ENCODE measurements at places on chromosomes 3 and 15.
A peak's percentile ranks its signal among the peaks of the same experiment; 100 is the strongest.

DNA sequence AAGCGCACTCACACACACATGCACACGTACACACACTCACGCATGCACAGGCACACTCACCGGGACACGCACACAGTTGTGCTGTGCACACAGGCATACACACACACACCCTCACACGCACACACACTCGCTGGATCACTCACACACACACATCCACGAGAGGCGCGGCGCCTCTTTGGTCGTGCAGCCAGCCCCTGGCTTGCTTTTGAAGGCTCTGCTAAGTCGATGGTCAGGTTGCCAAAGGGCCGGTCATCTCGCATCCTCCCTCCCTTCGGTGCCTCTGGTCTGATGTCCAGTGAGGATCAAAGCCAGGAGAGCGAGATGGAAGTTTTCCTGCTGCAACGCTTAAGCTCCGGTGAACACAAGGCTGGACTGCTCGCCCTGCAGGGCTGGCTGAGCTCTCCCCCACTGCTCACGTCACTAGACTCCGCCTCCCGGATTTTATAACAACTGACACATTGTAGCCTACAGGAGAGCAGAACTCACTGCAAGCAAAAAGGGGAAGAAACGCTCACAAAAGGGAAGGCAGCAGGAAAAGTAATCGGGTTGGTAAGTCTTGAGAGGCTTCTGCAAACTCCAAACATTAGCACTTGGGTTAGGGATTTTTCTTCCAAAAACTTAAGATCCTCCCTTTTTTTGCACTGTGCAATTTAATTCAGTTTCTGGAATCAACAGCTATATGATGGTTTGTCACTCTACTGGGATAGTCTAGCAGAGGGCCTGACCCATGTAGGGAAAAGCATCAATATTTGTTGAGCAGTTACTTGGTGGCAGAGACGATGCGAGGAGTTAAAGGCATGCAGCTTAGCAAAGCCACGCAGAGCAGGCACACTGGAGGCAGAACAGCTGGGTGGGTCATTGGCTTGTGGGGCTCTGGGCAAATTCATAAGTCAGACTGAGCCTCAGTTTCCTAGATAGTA, at the start of gene SRGAP3:
Gene SRGAP3, minus strand, starts transcription at position 374 of the 920 bp plus-strand sequence. CDS start 695 bp downstream, outside the sequence.
- DNase-seq: peak; percentile 84

DNA sequence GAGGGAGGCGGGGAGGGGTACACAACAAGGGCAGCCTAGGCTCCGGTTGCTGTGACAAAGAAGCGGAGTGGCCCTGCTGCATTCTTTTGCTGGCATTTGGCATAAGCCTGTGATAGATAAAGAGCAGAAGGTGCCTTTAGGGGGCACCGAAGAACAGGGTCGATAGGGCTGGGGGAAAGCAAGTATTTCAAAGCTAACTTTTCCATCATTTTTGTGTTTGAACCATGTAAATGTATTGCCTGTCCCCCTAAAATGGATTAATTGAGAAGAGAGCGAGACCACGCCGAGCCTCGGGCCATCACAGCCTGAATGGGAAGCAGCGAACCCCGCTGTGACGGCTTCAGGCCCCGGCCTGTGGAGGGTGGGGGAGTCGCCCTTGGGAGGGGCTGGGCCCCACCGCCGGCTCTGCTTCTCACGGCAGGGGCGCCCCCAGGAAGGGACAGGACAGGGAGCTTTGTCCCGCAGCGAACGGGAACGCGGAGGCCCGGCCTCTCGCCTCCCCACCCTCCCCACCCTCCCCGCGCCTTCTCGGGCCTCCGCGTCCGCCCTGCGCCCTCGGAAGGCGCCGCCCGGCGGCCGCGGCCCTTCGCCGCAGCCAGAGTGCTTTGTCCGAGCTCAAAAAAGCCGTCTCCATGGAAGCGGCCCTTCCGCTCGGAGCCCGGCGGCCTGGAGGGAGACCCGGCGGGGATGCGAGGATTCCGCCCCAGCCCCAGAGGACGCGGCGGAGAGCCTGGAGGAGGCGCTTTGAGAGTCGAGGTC, 32.4 kb upstream of the ALDH1L1 start:
- DNase-seq: no peak

GRCh38 chr3:878746-879145, 214.1 kb upstream of the CNTN6 start:
- DNase-seq: no peak

GRCh38 chr3:72745146-72745999, 102.9 kb downstream of the SHQ1 start:
- DNase-seq: peak; percentile 98

- DNase-seq: no peak
Measured at GRCh38 chr15:94131875-94132274, 99.5 kb upstream of the MCTP2 start.

DNA sequence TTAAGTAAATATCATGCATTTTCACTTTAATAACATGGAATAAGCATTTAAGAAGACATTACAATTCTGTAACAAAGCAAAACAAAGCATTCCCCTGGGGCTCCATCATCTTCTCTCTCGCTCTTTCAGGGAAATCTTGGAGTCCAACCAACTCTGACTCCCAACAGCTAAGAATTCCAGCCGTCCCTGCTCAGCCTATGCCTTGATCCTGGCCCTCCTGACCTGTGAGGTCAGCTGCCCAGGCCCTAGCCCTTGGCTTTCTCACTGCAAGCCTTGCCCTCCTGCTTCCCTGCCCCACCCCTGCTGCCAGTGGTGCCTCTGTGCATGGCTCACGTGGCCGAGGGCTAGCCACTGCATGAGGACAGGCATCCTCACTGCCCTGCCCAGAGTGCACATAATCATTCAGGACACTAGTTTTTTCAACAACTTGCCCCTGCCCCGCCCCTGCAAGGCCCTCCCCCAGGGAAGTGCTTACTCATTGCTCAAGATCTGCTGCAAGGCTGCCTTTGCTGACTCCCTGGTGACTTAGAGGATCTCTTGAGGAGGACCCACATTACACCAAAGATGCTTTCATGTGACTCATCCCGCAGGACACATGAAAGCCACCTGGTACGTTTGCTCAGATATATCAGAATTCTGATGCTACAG, 37.6 kb downstream of the MTMR10 start:
- DNase-seq: no peak

- peak; percentile 9 for DNase-seq
Measured at GRCh38 chr3:76383781-76384180, 598.4 kb upstream of the ZNF717 start.

DNA sequence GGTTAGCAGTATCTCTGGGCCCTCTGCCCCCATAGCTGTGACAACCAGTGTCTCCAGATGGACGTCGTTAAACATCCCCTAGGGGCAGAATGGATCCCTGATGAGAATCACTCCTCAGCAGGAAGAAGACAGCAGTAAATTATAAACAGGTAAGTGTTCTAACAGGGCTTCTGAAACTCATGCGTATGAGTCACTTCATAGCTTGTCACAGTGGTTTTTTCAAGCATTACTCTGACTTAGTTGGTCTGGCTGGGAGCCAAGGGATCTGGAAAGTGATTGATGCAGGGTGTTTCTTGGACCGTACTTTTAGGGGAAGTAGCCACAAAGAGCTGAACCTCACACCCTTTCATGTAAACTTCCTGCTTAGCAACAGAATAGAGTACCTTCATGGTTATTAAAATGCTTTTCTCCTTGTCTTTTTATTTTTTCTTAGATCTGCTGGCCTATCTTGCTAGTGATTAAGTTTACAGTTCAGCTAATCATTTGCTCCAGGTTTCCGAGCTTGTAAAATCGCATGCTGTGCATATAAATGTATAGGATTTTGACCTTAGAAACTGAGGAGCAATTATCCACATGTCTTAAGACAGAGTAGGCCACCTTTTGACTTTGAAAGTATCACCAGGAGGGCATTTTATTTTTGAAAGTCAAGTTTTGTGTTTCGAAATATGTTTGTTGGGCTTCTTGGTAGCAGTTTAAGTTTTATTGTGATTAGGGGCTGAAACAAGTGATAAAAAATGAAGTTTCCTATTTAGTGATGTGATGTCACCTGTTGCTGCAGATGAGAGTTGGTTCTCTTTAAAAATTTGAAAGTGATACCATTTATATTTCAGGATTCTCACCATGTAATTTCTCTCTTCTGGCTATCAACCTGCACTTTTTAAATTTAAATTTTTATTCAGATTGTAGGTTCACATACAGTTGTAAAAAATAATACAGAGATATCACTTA, 333.9 kb downstream of the PTPRG start:
- DNase-seq: no peak

GRCh38 chr3:69806735-69807438, 67.6 kb downstream of the MITF start:
- DNase-seq: no peak

- DNase-seq: no peak
Measured at GRCh38 chr3:158313338-158313927, 203.5 kb downstream of the RSRC1 start.

GRCh38 chr15:26521691-26522198, 251.1 kb downstream of the GABRB3 start:
- no peak for DNase-seq

DNA sequence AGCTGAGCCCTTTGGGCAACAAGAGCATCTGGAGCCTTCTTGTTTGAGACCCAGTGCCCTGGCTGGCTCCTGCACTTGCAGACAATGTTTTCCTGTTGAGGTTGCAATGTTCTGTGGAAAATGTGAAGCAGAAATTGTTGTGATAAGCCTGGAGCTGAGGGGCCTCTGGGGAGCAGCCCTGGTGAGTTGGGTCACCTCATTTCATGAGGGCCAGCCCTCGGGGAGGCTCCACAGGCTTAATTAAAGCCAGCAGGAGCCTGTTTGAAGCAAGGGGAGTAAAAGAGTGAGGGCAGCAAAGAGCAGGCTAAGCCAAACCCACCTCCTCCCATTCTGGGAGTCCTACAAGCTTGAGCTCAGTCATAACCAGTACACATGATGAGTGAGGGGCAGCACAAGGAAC, 154.3 kb downstream of the ALDH1A2 start:
- no peak for DNase-seq

DNA sequence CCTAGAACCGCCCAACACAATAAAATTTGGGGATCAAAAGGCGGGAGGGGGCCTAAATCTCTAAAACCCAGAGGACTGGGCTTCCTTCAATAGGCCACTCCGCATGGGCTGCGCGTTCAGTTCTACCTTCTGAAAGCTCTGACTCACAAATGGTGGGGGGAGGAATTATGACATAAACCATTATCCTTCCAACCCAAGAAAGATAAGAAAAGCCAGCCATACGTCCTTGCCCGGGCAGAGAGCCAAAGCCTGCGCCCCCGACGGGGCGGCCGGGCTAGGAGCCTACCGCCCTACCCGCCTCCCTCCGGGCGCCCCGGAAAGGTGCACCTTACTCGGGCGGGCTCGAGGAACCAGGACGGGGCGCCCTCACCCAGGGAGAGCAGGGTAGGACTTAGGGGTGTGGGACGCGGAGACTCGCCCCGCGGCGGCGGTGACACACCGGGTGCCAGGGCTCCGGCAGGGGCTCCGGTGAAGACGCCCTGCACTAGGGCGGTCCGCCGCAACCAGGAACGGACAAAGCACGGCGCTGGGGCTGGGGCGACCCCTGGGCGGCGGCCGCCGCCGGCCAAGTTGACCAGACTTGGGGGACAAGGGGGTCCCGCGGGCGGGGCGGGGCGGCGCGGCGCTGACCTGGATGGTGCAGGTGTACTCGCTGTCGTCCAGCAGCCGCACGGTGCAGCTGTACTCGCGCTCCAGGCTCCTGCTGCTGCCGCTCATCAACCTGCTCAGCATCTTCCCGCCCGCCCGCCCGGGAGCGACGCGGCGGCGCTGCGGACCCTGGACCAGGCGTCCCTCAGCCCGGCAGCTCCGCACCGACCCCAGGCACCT, 534 bp downstream of the FRMD5 start:
- no peak for DNase-seq

DNA sequence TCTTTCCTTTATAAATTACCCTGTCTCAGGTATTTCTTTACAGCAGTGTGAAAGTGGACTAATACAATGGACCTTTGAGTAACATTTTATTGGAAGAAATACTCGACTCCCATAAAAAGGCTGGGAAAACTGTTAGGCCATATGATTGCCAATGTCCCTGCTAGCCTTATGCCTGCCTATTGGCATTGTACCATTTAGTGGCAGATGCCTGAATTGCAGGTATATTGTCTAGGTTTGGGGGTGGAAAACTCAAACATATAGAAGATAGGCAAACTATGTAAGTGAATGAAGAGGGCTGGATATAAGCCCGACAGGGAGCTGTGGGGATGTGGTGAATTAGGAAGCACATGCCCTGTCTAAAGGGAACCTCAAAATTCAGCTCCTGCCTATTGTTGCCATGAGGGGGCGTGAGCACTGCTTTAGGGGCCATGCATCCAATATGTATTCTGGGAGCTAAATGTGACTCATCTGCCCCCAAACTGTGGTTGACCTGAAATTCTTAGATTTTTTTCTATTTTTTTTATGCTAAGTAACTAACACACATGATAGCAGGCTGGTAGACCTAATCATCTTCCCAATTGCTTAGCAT, 65.2 kb upstream of the TRA2B start:
- no peak for DNase-seq

DNA sequence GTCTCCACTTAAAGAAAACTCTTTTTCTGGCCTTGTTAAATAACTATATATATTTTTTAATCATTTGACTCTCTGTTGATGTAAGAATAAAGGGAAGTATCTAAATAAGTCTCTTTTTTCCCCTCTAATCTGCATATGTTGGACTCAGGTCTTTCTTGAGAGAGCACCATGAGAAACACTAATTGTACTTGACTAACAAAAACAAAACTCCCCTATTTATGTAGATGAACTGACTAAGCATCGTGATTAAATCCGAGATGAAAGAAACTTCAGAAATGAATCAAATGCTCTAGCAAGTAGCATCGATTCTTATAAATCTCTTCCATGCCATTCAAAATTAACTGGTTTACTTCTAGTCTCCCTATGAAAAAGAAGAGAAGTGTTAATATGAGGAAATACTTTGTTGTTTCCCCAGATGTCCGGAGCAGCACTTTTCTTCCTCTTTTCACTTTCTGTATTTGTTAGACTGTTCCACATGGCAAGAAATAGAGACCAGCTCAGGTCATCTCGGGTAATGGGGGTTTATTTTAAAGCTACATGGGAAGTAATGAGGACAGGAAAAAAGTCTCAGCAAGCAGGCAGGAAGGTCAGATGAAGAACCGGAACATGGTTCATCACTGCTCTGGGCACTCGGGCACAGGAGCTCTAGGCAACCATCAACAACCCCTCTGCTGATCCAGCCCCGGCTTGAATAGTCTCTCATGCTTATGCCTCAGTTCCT, 288.3 kb downstream of the CNTN6 start:
- DNase-seq: no peak

DNA sequence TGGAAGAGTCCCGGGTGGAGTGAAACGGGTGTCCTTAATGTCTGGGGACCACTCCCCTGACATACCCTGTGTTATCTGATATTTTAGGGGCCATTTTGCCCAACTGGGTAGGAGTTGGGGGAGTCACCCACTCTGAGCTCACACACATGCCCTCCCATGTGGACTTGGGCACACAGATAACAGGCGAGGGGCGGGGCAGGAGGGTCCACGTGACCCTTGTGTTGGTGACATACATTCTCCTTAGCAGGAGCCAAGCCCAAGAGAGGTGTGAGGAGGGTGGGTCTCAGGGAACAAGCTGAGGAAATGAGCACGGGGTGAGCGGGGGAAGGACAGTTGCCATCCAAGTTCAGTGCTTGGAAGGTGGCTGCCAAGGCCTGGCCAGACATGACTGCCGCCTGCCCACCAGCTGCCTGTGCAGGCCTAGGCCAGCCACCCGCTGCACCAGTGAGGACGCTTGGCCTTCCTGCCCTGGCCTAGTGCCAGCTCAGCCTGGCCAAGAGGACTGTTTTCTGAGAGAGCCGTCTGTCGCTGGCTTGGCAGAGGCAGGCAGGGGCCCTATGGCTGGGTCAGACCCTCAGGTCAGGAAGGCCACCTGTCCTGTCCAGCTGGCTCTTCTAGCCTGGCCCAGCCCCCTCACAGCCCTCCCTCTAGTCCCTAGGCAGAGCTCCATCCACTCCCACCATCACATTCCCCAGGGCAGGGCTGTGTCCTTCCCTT, 31.3 kb upstream of the TMEM115 start:
- peak; percentile 31 for DNase-seq

All from NCI-H524 treated with DMSO at 0.1 percent for 48 hours (cell line).